ENCODE measurements at places on chromosomes 6 and 20.

GRCh38 chr20:48295445-48295903 lies 510.2 kb upstream of the SULF2 start:
- DNase-seq: peak; percentile 31

DNA sequence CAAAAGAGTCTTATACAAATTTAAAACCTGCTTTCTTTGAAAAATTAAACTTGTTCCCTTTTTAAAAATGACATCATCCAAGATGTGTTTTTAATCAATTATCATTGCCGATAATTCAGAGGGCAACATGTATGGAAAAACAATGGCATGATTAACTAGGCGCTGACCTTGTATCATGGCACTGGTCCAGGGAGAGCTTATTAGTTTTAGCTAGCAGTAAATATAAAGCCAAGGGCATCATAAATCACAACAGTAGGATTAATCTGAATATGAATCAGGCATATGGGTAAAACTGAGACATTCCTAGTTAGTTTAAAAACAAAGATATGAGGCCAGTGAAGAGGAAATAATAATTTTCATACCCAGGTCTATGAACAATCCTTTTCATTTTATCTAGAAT lies 374.0 kb downstream of the HDGFL1 start:
- no peak for DNase-seq

DNA sequence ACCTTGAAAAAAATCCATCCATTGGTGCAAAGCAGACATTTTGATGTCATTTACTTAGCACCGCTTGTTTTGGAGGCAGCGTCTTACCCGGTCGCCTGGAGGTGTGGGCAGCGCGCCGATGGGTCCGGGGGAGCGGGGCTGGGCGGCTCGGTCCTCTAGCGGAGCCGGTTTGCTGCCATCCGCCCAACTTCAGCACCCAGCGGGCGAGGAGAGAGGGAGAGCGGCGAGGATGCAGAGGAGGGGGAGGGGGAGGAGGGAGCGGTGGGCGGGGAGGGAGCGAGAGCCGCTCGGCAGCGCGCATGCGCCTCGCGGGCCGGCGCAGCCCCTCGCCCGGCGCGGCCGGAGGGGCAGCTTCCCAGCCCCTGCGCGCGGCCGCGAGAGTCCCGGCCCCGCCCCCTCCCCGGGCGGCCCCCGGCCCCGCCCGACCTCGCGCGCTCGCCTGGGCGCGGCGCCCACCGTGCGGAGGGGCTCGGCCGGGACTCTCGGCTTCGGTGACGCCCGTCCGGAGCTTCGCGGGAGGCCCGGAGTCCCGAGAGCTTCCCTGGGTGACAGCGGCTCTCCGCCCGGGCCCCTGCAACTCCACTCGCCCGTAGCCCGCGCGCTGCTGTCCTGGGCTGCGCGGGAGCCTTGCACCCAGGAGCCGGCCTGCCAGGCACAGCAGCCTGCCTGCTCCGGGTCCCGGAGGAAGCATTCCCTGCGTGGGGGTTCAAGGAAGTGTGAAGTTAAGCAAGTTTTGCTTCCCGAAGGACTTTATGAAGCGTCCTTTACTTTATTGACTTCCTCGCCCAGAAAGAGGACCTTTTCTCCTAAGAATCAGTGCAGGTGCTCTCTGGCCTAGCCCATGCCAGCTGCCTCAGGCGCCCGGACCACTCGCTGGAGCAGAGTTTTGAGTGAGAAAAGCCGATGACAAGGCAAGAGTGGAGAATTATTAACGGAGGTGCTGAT lies at the start of gene RGS17:
Gene RGS17, minus strand, starts transcription at position 246 of the 945 bp plus-strand sequence. CDS start 87,264 bp downstream, outside the sequence.
- DNase-seq: peak; percentile 64

DNA sequence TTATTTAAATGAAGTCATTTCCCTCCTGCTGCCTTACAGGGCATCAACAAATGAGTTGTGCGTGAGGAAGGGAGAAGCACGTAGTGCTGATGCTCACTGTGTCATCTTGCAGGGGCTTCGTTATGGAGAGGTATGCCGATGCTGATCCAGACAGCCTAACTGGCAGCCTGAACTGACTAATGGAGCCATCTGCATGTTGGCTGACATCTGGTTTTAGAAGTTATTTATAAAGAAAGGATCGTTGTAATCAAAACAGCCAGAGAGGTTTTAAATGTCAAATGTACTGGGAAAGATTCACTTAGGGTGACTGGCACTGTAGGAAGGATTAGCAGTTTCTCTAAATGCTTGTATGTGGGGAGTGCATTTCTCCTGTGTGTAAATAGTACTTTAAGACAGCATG lies 54.6 kb downstream of the FARS2 start:
- DNase-seq: peak; percentile 79

- no peak for DNase-seq
These were observed 146.5 kb downstream of the TBC1D32 start for GRCh38 chr6:121187833-121188200.

DNA sequence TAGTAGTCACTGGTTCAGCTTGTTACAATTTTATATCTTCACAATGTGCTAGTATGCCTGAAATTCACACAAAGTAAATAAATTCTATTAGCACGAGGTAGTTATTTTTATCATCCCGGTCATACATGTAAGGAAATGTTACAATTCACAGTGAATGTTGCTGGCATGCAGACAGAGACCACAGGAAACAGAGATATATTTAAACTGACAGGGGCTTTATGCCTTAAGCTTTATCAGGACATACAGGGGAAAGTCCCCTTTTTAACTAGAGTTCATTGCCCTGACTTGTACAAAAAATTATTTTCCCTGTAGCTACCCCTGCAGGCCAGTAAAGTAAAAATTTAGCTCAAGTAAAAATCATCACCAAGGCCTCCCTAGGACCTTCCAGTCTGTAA lies 712.0 kb upstream of the NRSN1 start:
- DNase-seq: peak; percentile 25

- DNase-seq: no peak
These were observed 166.4 kb upstream of the PRND start for GRCh38 chr20:4555188-4555890.

DNA sequence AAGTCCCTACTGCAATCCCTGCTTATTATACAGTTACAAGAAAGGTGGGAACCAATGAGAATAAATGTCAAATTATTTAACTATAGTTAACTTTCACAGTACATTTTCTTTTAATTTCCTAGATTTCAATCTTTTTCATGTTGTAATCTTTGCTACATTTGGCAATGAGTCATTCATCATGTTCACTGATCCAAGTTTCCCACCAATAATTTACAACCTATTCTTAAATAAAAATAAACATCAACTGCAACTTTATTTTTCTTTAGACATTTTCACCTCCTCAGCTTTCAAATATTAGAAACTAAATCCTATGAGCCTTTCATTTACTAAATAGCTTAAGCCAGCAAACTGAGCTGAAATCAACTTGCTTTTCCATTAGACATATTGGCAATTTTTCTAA lies 541.3 kb upstream of the BTBD3 start:
- no peak for DNase-seq
